ENCODE measurements at places on chromosomes 7 and 10.

- DNase-seq = no peak
These were observed 629.0 kb upstream of the IGFBP3 start for GRCh38 chr7:46549892-46550639.

DNA sequence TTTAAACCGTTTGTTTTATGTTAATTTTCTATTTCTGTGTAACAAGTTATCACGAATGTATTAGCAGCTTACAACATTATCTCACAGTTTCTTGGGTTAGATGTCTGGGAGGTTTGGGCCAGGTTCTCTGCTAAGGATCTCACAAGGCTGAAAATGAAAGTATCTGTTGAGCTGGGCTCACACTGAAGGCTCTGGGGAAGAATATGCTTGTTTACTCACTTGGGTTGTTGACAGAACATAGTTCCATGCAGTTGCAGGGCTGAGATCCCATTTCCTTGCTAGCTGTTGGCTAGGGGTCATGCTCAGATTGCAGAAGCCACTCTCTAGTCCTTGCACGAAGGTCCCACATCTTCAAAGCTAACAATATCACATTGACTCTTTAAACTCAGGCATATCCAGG, 266.6 kb upstream of the GNAI1 start:
- DNase-seq = no peak

DNA sequence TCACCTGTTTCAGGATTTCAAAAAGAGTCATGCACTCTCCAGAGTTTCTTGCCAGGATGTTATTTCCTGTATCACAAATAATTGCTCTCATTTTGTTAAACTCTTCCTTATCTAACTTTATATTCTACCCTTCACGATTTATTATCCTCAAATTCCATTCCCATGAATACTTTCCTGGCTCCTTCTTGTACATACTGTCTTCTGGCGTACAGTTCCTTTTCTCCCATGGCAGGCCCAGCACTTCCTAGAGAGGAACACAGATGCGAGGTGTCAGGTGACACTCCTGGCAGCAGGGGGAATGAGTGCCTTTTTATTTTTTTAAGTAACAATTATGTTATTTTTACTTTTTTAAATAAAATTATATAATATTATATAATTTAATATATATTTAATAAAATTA, 411.9 kb downstream of the TFEC start:
- no peak for DNase-seq

- no peak for DNase-seq
These were observed 1.5 kb downstream of the BZW2 start for GRCh38 chr7:16647435-16647960.

GRCh38 chr10:77244286-77244685, 393.3 kb downstream of the KCNMA1 start:
- DNase-seq = no peak

DNA sequence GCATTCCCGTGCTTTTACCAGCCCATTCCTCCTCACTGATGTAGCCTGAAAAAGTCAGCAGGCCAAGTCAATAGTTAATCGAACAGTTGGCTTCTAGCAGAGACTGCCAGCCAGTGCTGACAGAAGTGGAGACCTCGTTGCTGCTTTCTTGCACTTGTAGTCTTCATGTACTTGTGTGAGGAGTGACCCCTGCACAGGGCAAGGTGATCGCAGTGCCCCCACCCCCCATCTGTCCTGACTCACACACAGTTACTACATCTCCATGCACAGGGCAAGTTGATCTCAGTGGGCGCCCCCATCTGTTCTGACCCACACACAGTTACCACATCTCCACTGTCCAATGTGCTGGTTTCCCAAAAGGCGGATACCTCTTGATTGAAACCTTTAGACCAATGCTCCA, 34.2 kb downstream of the C10orf71 start:
- DNase-seq = no peak

DNA sequence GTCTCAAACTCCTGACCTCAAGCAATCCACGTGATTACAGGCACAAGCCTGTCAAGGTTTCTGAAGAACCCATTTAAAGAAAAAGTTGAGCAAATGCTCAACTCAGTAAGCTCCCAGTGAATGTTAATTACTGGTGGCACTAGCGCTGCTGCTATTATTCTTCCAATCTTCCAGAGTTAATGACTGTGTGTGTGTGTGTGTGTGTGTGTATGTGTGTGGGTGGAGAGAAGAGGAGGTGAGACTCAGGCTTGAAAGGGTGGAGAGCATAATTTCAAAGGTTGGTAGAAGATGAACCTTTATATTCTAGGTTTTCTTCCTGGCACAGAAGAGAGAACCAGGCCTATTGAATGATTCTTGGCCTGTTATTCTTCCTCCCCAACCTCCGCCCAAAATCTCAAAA, 11.6 kb upstream of the NPVF start:
- DNase-seq = no peak

GRCh38 chr10:113263056-113263455, 289.8 kb upstream of the HABP2 start:
- DNase-seq = no peak

DNA sequence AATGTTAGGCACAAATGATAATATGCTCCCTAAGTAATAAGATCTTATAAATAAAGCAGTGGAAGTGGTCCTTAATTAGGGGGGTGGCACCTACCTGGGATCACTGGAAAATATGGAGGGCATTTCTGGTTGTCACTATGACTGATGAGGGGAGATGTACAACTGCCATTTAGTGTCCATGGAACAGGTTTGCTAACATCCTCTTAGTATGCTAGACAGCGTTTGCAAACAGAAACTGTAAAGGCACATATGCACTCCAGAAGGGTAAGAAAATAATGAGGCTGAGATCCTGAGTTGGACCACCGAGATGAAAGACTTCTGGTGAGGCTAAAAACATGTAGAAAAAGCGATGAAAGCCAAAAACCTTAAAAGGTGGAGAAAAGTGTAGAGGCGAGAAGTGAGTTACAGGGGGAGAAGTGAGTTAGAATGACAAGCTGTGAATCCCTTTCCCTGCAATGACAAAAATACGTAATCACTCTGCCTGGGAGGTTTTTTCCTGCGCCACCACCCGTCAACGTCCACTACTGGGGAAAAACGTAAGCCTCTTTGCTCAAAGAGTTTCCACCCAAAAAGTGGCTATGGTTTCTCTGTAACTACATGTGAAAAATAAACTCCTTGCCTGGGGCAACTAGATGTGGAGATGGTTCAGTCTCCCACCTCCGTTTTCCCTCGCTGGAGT, 767 bp downstream of the KRIT1 start:
- no peak for DNase-seq

Data from stimulated activated CD4-positive, alpha-beta T cell treated with anti-CD3 and anti-CD28 coated beads, Interleukin-1b, Interleukin-23, amount 100 ng/mL, for 24 hours (primary cell).